Memory B cell (primary cell): ENCODE measurements at places on chromosomes 13 and 19.

- DNase-seq: no peak
These were observed 48.3 kb downstream of the DNM2 start for GRCh38 chr19:10766049-10766623.

- no peak for DNase-seq
These were observed 69.8 kb upstream of the STARD13 start for GRCh38 chr13:33355201-33355895.

- DNase-seq: no peak
These were observed 16.1 kb upstream of the TTYH1 start for GRCh38 chr19:54399189-54399588.

DNA sequence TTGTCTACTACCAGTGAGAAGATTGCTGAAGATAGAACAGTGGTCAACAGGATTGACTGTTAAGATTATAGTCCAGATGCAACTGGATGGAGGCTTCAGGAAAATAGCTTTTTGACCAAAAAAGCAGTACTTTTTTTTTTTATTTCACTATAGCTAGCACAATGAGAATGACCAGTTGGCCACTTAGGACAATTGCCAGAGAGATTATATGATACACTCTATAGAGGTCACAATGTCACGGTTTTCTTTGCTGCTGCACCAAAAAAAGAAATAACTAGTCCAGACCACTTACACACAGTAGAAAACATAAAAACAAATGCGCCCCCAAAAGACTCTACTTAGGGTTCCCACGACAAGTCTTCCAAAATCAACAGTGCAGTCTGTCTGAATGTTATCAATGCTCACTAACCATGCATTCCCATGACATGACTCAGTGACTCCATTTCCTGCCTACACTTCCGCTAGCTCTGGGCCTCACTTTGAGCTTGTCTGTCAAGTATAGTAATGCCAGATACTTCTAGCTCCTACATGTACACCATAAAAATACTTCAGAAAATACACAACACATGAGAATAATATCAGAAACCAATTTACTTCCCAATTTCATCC lies 209.1 kb upstream of the STARD13 start:
- no peak for DNase-seq

- DNase-seq: peak; percentile 86
These were observed at the start of gene RNF126 for GRCh38 chr19:662962-663681. Gene RNF126 (minus strand): TSS chr19:663214. CDS start chr19:663121, 93 bp downstream.

DNA sequence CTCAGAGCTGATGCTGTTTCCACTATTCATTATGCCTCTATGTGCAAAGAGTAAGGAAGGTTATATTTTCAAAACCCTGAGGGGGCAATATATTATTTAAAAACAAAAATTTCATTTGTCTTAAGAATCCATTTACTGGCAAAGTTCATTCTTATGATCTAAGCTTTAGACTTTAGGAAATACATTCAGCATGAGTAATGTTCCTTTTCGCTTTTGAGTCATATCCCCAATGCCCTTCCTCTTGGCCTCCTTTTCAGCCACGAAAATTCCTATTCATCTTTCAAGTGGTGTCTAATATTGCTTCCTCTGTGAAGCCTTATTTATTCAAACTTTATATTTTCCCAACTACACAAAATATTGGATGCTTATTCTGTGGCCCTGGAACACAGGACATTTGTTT lies 1317.0 kb downstream of the PCDH9 start:
- DNase-seq: no peak

DNA sequence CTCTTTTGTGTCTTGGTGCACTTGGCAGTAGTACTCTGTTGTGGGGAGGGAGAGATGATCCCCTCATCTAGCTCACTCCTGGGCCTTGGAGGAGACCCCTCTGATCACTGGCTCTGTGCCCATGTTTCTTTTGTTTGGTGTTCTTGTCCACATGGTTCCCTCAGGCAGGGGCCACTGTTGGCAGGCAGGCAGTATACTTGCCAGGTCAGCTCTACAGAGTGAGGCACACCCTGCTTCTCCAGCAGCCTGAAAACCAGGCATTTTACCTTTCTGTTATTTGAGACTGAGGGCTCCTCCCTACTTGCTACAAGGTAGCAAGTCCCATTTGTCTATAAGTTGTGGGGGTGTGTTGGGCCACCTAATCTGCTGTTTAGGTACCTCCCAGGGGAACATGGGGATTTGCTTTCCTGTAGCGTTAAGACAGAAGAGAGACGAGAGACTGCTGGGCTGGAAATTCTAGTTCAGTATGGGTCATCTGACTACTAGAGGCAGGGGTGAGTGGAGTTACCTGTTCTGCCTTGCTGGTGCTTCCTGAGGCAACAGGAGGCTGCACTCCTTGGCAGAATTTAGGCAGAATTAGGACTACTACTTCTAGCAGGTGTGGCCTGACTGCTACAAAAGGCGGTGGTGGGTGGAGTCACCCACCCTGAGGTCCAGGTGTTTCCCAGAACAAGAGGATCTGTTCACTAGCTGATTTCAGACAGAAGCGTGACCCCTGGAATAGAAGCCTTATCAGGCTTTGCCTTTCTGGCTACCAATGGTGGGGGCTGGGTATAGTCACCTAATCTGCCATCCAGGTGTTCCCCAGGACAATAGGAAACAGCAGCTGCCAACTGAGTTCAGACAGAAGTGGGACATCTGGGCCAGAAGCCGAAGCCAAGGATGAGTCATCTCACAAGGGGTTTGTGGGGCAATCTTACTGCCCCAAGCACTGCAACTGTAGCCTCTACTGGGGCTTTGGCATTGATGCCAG lies 843.0 kb upstream of the ATXN8OS start:
- DNase-seq: no peak

GRCh38 chr13:77831866-77832265 lies 86.8 kb downstream of the EDNRB start:
- DNase-seq: no peak

GRCh38 chr19:28843761-28844492 lies 369.0 kb downstream of the UQCRFS1 start:
- no peak for DNase-seq

DNA sequence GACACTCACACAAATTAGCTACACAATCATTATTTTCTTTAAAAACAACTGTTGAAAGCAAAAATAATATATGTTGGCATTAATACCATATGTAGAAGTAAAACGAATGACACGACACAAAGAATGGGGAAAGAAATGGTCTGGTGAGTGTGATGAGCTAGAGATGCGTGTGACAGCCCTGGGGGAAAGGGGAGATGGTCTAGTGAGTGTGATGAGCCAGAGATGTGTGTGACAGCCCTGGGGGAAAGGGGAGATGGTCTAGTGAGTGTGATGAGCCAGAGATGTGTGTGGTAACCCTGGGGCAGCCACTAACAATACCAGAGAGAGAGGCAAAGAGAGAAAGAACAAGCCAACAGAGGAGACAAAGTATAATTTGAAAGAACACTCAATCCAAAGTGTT lies 22.3 kb upstream of the LAMP1 start:
- no peak for DNase-seq

- no peak for DNase-seq
These were observed 378.9 kb downstream of the SLITRK1 start for GRCh38 chr13:83503424-83503823.

DNA sequence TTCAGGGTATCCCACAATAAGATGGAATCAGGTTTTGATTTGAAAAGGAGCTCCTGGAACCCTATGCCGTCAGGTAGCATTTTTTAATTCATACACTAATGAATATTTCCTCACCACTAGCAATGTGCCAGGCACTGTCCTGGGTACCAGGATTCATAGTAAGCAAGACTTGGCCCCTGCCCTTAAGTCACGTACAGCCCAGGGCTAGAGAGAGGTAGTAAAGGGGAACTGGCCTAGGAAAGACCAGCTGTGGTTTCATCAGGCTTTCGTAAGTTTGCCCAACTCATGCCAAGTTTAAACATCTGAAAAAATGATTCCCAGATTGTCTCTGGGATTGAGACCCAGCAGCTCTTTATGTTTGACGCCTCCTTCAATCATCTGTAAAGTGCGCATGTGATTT lies 45.9 kb upstream of the AMER2 start:
- DNase-seq: no peak

DNA sequence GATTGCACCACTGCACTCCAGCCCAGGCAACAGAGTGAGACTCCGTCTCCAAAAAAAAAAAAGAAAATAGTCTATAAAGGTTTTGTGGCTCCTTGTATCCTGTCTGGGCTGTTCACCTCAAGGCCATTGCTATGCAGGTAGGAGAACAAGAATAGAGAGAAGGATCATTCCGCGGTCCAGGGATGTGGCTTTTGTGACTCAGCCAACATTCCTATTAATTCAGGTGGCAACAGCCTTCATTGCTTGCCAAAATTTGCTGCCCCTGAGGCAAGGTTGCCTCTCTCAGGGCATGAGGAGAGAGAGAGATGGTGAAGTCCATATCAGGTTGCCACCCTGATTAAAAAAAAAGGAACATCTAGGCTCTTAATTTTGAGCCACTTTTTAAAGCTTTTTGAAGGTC lies 8.0 kb downstream of the ZNF551 start:
- DNase-seq: no peak

DNA sequence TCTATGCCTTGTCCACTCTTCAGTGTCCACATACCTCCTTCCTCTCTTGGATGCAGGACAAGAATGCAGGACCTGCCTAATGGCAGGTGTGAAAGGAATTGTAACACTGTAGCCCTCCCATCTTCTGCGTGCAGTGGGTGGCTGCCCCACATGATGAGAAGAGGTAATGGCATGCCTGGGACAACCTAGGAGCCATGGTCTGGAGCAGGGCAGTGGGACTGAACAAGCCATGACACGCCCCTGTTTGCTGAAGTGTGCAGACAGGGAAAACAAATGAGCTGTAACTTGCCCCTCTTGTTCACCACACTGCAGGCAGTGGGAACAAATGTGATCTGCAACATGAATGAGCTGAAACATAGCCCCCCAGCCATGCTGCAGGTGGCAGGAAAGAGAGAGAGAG lies 192.2 kb downstream of the PCDH17 start:
- no peak for DNase-seq

GRCh38 chr19:51359294-51359693 lies 6.9 kb downstream of the ETFB start:
- no peak for DNase-seq

- DNase-seq: no peak
These were observed 19.0 kb downstream of the MAN2B1 start for GRCh38 chr19:12647490-12648071.

- DNase-seq: no peak
These were observed 38.7 kb upstream of the POMP start for GRCh38 chr13:28620011-28620830.

DNA sequence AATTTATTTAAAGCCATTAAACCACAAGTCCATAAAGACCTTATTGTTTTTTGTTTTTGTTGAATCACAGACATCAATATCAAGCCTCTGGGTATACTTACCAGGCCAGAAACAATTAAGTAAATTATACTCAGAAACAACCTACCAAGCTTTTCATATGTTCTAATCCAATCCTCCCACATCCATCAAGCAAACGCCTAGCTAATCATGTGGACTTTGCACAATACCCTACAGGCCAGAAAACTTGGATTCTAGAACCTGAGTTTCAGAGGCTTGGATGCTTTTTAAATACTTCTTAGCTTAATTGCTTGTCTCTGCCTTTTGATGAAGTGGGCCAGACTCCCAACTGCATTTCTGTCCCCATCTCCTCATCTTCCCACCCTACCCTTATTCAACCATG lies 39.9 kb downstream of the TGDS start:
- DNase-seq: no peak

DNA sequence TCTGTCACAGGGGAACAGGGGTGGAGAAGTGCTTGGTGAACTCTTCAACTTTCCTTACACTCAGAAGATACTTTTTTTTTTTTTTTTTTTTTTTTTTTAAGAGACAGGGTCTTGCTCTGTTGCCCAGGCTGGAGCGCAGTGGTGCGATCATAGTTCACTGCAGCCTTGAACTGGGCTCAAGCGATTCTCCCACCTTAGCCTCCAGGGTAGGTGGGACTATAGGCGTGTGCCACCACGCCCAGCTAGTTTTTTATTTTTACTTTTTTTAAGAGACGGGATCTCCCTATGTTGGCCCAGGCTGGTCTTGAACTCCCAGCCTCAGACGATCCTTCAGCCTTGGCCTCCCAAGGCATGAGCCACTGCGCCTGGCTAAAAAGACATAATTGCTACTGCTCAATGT lies 11.5 kb downstream of the CEBPG start:
- DNase-seq: no peak

GRCh38 chr19:56690670-56691069 lies 19.1 kb upstream of the ZNF835 start:
- no peak for DNase-seq

DNA sequence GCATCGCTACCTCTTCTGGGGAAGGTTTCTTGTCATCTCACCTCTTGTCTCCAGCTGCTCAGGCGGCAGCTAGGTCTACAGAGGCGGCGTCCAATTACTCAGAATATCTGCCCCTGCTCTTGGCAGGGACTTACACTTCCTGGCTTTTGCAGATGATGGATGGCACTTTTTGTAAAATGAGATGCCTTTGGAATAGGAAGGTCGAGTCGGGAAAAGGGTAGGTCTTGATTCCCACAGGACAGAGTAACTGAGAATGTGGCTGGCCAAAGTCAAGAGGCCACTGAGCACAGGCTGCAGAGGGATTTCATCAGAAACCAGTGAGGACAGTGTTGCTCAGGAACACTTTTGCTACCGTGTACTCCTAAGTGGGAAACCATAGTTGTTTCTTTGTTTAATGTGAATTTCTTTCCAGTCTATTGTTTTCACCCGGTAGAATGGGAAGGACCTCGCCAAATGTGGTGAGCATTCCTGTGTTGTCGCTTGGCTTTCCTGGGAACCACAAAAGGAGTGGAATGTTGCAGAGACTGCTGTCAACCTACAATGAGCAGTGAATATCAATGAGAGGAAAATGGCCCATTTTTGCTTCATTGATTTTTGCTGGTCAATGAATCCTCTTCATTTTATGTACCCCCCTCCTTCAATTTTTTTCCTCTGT lies 383.7 kb downstream of the HS6ST3 start:
- no peak for DNase-seq

GRCh38 chr13:48975101-48975855 lies 434 bp upstream of the FNDC3A start:
- DNase-seq: no peak

DNA sequence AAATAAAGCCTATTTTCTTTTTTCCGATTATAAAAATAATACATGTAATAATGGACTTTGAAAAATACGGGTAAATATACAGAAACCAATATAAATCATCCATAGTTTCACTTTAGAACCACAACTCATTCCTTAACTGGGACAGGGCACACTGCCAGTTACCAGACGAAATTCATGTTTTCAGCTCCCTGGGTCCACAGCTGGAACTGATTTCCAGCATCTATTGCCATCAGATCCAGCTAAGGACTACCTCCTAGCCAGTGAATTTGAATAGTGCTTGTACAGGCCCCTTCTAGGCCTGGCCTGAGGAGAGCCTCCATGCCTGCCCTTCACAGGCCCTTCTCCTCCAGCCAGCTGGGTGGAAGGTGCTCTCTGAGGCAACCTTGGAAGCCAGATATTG lies 30.0 kb upstream of the ATP12A start:
- no peak for DNase-seq

DNA sequence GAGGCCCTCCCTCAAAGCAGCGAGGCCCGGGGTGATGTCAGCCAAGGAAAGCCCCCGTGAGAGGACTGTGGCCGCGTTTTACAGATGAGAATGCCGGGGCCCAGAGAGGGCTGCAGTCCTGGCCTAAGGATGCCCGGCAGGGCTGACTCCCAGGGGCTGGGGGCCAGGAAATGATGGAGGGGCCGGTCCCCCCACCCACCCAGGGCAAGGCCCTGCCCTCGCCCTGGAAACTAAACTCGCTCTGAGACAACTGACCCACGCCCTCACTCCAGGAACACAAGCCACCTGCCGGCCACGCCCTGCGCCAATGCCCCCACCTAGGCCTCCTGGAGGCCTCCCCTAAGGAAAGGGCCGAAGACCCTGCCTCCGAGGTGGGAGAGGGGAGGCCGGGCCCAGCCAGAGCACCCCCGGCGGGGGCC lies 7.2 kb downstream of the ZBTB7A start:
- peak; percentile 25 for DNase-seq
